NCI-H1105 (cell line): ENCODE measurements at places on chromosomes 4 and X.

GRCh38 chrX:126658447-126658846 lies 105.8 kb upstream of the DCAF12L1 start:
- no peak for DNase-seq

DNA sequence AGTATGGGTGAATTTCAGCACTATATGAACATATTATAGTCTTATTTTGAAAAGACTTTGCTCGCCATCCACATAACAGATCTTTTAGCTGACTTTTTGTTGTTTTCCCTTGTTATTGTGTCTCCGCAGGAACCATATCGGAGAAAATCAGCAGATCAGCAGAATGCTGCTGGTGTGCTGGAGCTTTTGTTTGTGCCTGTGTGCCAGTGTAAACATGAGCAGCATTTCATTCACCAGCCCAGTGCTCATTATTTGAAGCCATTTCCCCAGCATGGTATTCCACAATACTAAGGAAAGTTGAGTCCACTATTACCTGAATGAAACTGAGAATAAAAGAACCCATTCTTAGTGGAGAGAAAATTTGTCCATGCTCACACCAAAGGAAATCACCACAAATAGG lies 261.8 kb upstream of the ARX start:
- DNase-seq: no peak

DNA sequence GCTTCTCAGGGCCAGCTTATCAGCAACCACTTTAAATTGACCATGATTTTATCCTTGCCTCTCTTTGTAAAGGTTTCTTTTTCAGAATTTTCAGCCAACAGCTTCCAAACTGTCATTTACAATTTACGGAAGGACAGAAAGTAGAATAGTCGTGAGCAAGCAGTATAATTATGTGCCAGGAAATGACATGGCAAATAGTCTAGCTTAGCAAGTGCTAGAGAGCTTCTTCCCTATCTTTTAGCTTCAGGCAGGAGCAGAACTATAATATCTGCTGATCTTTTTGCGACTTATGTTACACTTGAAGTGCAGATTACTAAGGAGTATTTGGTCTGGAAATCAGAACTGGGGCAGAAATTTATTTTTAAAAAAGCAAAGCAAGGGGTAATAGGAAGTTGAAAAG lies 123.0 kb upstream of the AP1S2 start:
- DNase-seq: no peak

- DNase-seq: no peak
These were observed 81.1 kb downstream of the FAAH2 start for GRCh38 chrX:57367649-57368048.

- DNase-seq: no peak
These were observed 25.6 kb downstream of the DHRSX start for GRCh38 chrX:2474963-2475726.

- no peak for DNase-seq
These were observed 33.5 kb upstream of the CHRNA9 start for GRCh38 chr4:40301603-40302002.

- DNase-seq: no peak
These were observed 561.2 kb upstream of the DIPK2B start for GRCh38 chrX:45761920-45762319.

- no peak for DNase-seq
These were observed 197.5 kb downstream of the AFAP1 start for GRCh38 chr4:7741946-7742806.

DNA sequence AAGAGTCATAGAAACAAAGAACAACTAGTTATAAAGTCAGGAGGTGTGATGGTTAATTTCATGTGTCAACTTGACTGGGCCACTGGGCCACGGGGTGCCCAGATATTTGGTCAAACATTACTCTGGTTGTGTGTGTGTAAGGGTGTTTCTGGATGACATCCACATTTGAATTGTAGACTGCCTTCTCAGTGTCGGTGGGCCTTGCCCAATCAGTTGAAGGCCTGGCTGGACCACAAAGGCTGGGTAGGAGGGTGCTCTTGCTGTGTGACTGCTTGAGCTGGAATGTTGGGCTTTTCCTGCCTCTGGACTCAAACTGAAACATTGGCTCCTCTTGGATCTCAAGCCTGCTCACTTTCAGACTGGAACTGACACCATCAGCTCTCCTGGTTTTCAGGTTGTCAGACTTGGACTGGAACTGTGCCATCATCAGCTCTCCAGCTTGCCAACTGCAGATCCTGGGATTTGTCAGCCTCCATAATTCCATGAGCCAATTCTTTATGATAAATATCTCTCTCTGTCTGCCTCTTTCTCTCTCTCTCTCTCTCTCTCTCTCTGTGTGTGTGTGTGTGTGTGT lies 41.4 kb downstream of the CLDN34 start:
- DNase-seq: no peak

GRCh38 chrX:12974305-12974795 lies 560 bp upstream of the TMSB4X start:
- DNase-seq: no peak

- DNase-seq: no peak
These were observed 815.4 kb upstream of the PCDH10 start for GRCh38 chr4:132333724-132334047.
